ENCODE measurements at places on chromosomes 5 and 9. TPM values are rescaled to one million over a fixed set of nuclear protein-coding genes. Genes with fewer than 3 reads are reported as not detected.

The OCLN gene
- total RNA-seq = 1.6 TPM

The FOXD4L6 gene
- total RNA-seq = not detected

The UNC5A gene
- total RNA-seq = not detected

The FAM151B gene
- total RNA-seq = 3.3 TPM

The HSD17B3 gene
- total RNA-seq = 1.4 TPM

The ADAMTS12 gene
- 4.4 TPM for total RNA-seq

DNA sequence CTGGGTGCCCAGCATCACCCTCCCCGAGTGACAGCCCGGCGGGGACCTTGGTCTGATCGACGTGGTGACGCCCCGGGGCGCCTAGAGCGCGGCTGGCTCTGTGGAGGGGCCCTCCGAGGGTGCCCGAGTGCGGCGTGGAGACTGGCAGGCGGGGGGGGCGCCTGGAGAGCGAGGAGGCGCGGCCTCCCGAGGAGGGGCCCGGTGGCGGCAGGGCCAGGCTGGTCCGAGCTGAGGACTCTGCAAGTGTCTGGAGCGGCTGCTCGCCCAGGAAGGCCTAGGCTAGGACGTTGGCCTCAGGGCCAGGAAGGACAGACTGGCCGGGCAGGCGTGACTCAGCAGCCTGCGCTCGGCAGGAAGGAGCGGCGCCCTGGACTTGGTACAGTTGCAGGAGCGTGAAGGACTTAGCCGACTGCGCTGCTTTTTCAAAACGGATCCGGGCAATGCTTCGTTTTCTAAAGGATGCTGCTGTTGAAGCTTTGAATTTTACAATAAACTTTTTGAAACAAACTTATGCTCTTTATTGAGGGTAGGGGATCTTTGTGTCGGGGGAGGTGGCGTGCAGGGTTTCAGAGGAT lies 1.3 kb downstream of the GADD45G start:
- peak overlapping the region; percentile 60 for H3K4me3 ChIP-seq
- no peaks in the 10 kb centered on the region for H3K4me1 ChIP-seq
- peak overlapping the region; percentile 97 for H3K27ac ChIP-seq
- no peaks in the 10 kb centered on the region for H3K27me3 ChIP-seq
- DNase-seq = peak; percentile 91

DNA sequence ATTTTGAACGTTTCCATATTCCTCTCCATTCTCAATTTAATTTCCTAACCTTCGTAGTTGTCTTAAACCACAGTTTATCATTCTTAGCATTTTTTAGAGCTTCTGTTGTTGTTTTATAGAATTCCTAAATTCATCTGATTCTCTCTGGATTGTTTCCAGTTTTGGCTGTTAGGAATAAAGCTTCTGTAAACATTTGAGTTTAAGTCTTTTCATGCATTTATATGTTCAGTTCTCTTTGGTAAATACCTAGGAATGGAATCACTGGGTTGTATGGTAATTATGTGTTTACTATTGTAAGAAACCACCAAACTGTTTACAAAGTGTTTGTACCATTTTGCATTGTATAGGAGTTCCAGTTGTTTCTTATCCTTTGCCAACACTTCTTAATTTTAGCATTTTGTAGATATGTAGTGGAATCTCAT lies 29.7 kb downstream of the GPR21 start:
- no peaks in the 10 kb centered on the region for H3K27me3 ChIP-seq
- peaks cover 4% of the 10 kb centered on the region for H3K36me3 ChIP-seq
- peaks cover 32% of the 10 kb centered on the region for H3K4me1 ChIP-seq
- no peak overlapping the region for H3K4me3 ChIP-seq

GRCh38 chr9:6024035-6024554 lies 8.7 kb upstream of the RANBP6 start:
- no peak overlapping the region for H3K4me3 ChIP-seq
- no peaks in the 10 kb centered on the region for H3K36me3 ChIP-seq
- no peak overlapping the region for H3K27ac ChIP-seq

DNA sequence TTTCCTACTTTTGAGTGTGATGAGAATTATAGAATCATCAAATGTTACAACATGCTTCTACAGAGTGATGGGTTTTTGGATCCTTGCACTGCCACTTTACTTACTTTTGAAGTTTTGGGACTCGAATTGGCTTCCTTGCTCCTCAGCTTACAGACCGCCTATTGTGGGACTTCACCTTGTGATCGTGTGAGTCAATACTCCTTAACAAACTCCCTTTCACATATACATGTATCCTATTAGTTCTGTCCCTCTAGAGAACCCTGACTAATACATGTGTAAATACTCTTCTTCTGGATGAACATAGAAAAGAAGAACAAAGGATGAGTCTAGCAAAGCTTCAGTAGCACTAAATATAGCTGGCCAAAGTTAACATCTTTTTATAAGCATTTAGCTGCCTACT lies 98.7 kb upstream of the PDE4D start:
- DNase-seq = no peak
- H3K27ac ChIP-seq = no peak overlapping the region
- H3K27me3 ChIP-seq = no peaks in the 10 kb centered on the region
- no peaks in the 10 kb centered on the region for H3K4me1 ChIP-seq
- H3K36me3 ChIP-seq = no peaks in the 10 kb centered on the region
- H3K4me3 ChIP-seq = no peak overlapping the region

- no peak overlapping the region for H3K27ac ChIP-seq
- H3K4me1 ChIP-seq = no peaks in the 10 kb centered on the region
- no peak for DNase-seq
- no peaks in the 10 kb centered on the region for H3K27me3 ChIP-seq
- no peak overlapping the region for H3K4me3 ChIP-seq
- H3K36me3 ChIP-seq = no peaks in the 10 kb centered on the region
Observed at GRCh38 chr9:18580151-18580550, 106.2 kb downstream of the ADAMTSL1 start.

- H3K4me3 ChIP-seq = no peak overlapping the region
- H3K27ac ChIP-seq = no peak overlapping the region
- no peaks in the 10 kb centered on the region for H3K36me3 ChIP-seq
- DNase-seq = no peak
- no peaks in the 10 kb centered on the region for H3K27me3 ChIP-seq
Observed at GRCh38 chr9:74570879-74571512, 73.9 kb downstream of the RORB start.

- no peak for DNase-seq
- peaks cover 8% of the 10 kb centered on the region for H3K4me1 ChIP-seq
- H3K4me3 ChIP-seq = no peak overlapping the region
- no peaks in the 10 kb centered on the region for H3K36me3 ChIP-seq
Observed at GRCh38 chr9:6184749-6185645, 30.6 kb upstream of the IL33 start.

DNA sequence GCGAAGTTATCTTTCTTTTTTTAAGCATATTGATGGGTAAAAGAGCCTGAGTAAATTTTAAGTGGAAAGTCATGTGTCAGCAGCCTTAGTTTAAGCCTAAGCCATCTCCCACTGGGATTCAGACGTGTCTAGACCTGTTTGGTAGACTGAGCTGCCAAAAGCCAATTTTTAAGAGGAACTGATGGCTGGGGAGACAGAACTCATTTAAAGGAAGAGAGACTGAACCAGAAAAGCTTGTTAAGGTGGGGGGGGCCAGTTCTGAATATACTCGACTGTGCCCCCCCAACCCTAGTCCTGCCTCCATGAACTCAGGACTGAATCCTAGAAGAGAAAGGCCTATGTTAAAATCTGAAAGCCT lies 58.3 kb upstream of the PLPP1 start:
- H3K27me3 ChIP-seq = no peaks in the 10 kb centered on the region
- no peaks in the 10 kb centered on the region for H3K36me3 ChIP-seq
- H3K4me3 ChIP-seq = no peak overlapping the region
- no peak overlapping the region for H3K27ac ChIP-seq

GRCh38 chr9:4864698-4865097 lies 72.0 kb downstream of the RCL1 start:
- no peak overlapping the region for H3K4me3 ChIP-seq
- H3K27me3 ChIP-seq = no peaks in the 10 kb centered on the region
- H3K4me1 ChIP-seq = no peaks in the 10 kb centered on the region
- no peak overlapping the region for H3K27ac ChIP-seq
- no peak for DNase-seq

DNA sequence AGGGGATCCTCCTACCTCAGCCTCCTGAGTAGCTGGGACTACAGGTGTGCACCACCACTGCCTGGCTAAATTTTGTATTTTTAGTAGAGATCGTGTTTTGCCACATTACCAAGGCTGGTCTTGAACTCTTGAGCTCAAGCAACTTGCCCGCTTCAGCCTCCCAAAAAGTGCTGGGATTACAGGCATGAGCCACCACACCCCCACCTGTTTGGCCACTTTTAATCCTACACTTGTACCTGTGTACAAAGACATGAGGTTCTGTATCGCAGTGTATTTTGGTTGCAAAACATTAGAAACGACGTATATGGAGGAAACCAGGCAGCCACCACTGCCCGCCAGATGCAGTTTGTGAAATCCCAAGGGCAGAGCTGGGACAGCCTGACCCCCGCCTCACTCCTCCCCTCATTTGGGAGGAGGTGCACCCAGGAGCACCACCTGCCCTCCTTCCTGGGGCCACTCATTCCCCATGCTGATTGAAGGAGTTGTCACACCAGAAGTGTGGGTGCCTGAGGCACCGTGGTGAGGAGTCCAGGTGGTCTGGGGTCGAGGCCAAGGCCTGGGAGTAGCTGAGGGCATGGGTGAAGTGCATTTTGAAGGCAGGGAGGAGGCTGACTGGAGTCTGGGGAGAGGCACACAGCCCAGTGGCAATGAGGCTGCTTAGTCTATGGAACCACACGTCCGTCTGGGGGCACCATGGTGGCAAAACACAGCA lies 39.3 kb upstream of the OLFM1 start:
- H3K27me3 ChIP-seq = no peaks in the 10 kb centered on the region
- no peak overlapping the region for H3K27ac ChIP-seq
- peak; percentile 22 for DNase-seq
- no peaks in the 10 kb centered on the region for H3K36me3 ChIP-seq
- no peak overlapping the region for H3K4me3 ChIP-seq

DNA sequence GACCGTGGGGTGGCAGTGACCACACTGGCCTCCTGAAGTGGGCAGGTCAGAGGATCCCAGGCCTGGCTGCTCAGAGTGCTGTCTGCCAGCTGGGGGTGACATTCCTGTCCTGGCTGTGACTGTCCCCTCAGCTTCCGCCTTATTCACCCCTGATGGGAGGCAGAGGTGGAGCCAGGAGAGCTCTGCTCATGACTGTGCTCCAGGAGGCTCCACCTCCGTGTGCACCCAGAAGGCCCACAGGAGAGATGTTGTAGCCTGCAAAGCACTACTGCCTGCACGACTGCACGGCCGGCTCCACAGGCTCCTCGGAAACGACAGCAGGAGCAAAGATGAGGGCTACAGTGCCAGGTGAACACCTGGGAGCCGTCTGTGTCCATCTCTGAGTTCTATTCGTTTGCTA lies 60.9 kb downstream of the ROPN1L start:
- no peaks in the 10 kb centered on the region for H3K27me3 ChIP-seq
- no peak overlapping the region for H3K27ac ChIP-seq

DNA sequence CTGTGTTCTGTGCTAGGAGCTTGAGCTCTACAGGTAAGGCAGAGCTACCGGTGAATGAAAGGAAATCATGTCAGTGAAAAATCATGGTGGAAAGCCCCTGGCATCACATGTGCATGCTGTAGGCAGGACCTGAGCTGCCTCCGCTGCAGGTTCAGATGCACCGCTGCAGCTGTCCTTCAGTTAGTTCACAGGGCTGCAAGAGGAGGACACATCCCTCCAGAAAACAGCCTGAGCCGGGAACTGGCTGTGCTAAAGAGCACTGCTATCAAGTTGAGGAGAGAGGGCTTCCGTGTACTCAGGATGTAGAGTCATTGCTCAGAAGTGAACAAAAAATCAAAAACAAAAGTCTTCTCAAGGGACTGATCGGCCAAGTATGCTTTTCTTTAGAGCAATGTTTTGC lies 138.6 kb downstream of the ERCC6L2 start:
- no peaks in the 10 kb centered on the region for H3K27me3 ChIP-seq
- DNase-seq = no peak
- H3K27ac ChIP-seq = no peak overlapping the region
- no peaks in the 10 kb centered on the region for H3K4me1 ChIP-seq
- peaks cover 4% of the 10 kb centered on the region for H3K36me3 ChIP-seq

GRCh38 chr5:83665631-83666030 lies 55.0 kb downstream of the HAPLN1 start:
- H3K4me3 ChIP-seq = no peak overlapping the region
- no peaks in the 10 kb centered on the region for H3K27me3 ChIP-seq
- no peaks in the 10 kb centered on the region for H3K4me1 ChIP-seq
- no peak for DNase-seq
- no peaks in the 10 kb centered on the region for H3K36me3 ChIP-seq
- no peak overlapping the region for H3K27ac ChIP-seq

DNA sequence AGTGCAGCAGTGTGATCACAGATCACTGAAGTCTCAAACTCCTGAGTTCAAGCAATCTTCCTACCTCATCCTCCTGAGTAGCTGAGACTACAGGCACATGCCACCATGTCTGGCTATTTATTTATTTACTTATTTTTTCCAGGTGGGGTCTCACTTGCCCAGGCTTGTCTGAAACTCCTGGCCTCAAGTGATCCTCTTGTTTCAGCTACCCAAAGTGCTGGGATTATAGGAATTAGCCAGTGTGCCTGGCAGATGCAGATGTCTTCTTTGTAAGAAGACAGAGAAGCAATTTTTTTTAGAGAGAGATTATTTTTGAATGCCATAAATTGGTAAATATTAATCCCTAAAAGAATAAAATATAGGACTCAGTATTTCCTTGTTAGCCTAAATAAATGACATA lies 54.3 kb downstream of the CHSY3 start:
- H3K27me3 ChIP-seq = no peaks in the 10 kb centered on the region
- no peak overlapping the region for H3K4me3 ChIP-seq
- no peaks in the 10 kb centered on the region for H3K36me3 ChIP-seq
- DNase-seq = no peak
- H3K27ac ChIP-seq = no peak overlapping the region
- H3K4me1 ChIP-seq = no peaks in the 10 kb centered on the region

DNA sequence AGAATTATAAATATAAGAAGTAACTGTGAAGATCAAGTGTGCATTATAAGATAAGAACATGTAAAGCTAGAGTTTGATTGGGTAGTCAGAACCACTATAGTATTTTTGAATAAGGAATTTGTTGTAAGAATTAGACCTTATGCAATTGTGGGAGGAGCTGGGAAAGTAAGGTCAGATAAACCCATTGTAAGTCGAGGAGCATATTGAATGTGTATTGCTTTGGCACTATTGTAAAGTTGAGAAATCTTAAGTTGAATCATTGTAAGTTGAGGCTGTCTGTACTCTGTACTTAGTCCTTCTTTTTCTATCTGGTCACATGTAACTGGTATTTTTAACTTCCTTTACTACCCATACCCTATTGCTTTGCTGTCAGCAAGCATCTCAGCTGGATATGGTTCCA lies 158.7 kb downstream of the CCDC171 start:
- no peak overlapping the region for H3K27ac ChIP-seq
- no peaks in the 10 kb centered on the region for H3K4me1 ChIP-seq
- no peak overlapping the region for H3K4me3 ChIP-seq
- no peaks in the 10 kb centered on the region for H3K27me3 ChIP-seq
- no peaks in the 10 kb centered on the region for H3K36me3 ChIP-seq

DNA sequence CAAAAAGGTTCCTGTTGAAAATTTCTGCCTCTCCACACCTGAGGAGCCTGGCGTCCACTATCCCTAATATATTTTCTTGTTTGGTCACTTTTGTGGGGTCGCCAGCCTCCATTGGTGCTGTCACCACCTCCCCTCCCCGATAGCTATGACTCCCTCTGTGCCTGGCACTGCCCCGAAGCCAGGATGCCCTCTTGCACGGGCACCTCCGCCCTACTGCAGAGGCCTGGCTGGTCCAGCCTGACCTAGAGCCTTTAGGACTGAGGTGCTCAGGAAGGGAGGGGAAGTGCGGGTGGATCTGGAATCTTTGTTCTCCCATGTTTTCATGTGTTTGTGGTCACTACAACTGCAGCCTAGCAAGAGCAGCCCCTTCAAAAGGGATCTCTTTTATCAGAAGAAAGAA lies 62.6 kb downstream of the WNK2 start:
- no peaks in the 10 kb centered on the region for H3K4me1 ChIP-seq
- DNase-seq = no peak
- no peak overlapping the region for H3K27ac ChIP-seq

- H3K36me3 ChIP-seq = peaks cover 66% of the 10 kb centered on the region
- H3K27ac ChIP-seq = no peak overlapping the region
- no peak overlapping the region for H3K4me3 ChIP-seq
- peaks cover 9% of the 10 kb centered on the region for H3K4me1 ChIP-seq
Observed at GRCh38 chr9:107333363-107333762, 50.3 kb downstream of the RAD23B start.

Data from sigmoid colon (tissue), 7 donors.